K562 (cell line): ENCODE measurements at places on chromosomes 16 and 17.

- no peak for DNase-seq
These were observed 1432.0 kb upstream of the GOT2 start for GRCh38 chr16:60166111-60166510.

DNA sequence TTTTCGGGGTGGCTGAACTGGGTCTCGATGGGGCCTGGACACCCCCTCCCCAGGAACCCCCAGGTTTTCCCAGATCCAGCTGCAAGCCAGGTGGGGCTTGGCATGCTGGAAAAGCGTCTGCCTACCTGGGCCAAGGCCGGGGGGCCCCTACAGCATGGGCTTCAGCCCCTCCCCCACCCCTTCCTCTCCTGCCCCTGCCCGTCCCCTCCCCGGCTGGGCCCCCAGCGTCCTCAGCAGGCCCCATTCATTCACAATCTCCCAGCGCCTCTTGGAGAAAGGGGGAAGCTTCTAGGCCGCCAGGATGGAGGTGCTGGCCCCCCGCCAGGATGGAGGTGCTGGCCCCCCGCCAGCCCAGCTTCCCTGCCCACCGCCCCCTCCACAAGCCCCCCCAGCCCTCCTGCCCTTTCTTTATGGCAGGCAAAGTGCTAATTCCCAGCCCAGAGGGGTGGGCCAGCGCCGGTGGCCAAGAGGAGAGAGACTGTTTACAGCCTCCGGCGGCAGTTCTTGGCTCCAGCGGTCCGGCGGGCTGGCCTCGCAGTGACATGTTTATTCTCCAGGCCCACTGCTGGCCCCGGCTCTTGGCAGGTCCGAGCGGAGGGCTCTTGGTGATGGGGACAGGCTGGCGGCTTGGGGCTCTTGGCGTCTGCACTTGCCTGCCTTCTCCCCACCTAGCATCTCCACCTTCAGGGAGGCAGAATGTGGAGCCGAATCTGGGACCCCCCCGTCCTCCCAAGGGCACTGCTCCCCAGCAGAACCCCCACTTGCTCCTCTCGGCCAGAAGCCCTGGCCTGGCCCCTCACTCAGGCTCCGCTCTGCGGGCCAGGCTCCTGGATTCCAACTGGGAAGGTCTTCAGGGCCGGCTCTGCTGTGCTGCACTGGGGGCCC is 94.4 kb upstream of the CIBAR2 start:
- DNase-seq = no peak

DNA sequence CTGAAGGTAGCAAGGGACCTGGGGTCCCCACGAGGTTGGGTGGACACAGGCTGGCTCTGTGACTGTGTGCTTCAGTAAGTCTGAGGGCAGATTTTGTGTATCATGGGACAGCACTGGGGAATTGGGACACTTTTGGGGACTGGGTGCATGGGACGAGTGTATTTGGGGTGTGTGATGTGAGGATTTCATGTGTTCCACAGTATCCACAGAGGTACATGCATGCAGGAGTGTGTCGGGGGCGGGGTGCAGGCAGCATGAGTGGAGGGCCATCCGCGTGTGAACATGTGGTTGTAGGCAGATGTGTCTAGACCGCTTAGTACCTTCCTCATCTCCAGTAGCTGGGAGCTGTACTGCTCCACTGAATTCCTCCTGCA is 1.1 kb upstream of the DLX3 start:
- DNase-seq = peak; percentile 9

- no peak for DNase-seq
These were observed 23.7 kb downstream of the ITPRIPL2 start for GRCh38 chr16:19137201-19138128.

DNA sequence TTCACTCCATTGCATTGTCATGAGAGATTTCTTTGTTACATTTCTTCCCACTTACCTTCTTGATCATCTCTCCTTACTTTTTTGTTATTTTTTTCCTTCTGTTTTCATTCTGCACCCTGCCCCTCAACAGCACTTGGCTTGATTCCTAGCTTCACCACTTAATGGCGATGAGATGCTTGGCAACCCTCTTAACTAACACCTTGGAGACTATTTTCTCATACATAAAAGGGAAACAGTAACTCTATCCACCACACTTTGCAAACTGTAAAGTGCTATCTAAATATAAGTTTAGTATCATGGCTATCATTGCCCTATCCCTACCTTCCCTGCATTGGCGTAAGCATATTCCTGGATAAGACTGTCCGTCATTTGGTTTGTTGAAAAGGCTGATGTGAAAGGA is 177.3 kb downstream of the SHISA6 start:
- no peak for DNase-seq

DNA sequence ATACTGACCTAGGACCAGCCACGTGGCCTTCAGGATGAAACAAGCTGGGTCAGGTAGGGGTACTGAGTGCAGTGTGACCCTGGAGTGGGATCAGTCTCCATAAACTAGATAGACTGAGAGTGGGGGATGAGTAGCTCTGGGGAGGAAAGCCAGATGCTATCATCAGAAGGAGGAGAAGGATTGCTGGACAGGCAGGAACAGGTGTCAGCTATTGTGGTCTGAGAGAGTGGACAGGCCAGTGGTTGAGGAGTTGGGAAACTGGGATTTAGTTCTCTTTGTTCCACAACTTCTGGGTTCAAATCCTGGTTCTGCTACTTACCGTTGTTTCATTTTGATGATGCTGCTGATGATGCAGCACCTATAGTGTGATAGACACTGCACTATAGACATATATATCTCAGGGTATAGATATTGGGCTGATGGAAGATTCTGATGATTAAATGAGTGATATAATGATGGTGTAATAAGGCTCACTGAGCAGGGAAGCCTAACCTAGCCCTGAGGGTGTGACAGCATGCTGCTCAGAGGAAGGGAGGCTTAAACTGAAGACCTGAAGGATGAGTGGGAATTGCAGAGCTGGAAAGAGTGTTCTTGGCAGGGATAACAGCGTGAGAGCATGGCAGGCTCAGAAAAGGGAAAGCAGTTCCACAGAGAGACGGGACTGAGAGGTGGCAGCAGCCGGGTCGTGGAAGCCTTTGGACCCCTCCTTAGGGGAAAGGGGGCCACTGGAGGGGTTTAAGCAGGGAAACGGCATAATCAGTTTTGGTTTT is 66.0 kb downstream of the SNX20 start:
- DNase-seq = no peak

- no peak for DNase-seq
These were observed 31.8 kb downstream of the SCNN1B start for GRCh38 chr16:23333831-23334456.

- no peak for DNase-seq
These were observed 10.8 kb downstream of the CDK5R1 start for GRCh38 chr17:32497431-32498205.

- DNase-seq = no peak
These were observed 67.3 kb downstream of the RAI1 start for GRCh38 chr17:17748604-17749003.

DNA sequence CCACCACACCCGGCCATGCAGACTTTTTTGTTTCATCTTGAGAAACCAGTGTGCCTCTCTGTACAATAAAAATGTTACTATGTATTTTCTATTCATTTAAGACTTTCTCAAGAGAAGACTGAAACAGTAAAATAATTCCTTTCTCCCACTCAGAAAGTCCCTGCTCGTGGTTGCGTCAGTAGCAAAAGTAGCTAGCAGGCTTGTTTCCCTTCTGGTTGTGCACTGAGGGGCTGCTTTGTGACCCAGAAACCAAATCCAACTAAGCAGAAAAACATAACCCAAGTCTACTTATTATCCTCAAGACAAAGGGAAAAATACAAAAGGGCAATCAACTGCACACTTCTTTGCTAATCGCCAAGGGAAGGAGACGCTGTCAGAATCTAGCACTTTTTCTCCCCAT is 3.4 kb upstream of the PNPO start:
- no peak for DNase-seq

DNA sequence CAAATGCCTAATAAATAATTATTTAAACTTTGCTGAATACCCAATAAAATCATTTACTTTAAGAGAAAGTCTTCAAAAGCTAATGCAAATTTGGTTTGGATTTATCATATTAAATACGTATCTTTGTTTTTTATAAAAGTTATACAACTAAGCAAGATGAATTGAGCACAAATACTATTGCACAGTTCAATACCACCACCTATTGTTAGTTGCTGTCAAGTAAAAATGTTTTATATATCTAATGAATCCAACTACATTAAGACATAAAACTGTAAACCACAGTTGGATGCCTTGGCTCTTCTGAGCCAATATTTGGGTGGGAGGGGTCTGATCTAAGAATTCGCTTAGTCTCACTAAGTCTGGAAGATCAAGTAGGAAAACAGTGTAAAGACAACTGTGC is 7.7 kb downstream of the FBXL20 start:
- no peak for DNase-seq

- DNase-seq = no peak
These were observed 24.6 kb upstream of the BRD7 start for GRCh38 chr16:50393416-50393815.

DNA sequence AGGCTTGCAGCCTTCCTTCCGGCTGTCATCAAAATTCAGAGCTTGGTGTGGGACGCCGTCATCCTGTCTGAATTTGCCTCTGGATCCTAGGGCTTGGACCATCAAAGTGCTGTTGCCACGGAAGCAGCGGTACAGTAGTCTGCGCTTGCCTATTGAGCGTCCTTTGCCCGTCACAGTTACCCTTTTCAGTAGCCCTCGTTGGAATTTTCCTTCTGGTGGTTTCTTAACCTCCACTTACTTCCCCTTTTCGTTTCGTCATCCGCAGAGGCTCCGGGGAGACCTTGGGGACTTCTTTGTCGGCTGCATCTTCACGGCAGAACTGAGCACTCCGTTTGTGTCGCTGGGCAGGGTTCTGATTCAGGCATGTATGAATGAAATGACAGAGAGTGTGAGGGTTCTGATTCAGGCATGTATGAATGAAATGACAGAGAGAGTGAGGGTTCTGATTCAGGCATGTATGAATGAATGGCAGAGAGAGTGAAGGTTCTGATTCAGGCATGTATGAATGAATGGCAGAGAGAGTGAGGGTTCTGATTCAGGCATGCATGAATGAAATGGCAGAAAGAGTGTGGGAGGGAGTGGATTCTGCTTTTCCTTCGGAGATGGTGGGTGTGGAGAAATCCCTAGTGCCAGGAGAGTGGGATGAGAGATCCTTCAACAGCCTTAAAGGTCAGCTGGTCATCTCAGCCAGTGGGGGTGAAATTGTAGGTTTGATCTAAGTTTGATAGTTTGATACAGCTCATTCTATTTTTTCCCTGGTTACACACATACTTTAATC is 8.0 kb downstream of the TLCD3A start:
- DNase-seq = no peak

GRCh38 chr17:67218385-67218950 is 26.5 kb downstream of the HELZ start:
- no peak for DNase-seq

GRCh38 chr16:79452671-79453070 is 147.9 kb downstream of the MAF start:
- DNase-seq = no peak

GRCh38 chr16:67846320-67847063 is at the start of gene NUTF2:
NUTF2 (plus strand) TSS chr16:67846933; CDS start chr16:67865131, 18,198 bp downstream.
- DNase-seq = peak; percentile 93

DNA sequence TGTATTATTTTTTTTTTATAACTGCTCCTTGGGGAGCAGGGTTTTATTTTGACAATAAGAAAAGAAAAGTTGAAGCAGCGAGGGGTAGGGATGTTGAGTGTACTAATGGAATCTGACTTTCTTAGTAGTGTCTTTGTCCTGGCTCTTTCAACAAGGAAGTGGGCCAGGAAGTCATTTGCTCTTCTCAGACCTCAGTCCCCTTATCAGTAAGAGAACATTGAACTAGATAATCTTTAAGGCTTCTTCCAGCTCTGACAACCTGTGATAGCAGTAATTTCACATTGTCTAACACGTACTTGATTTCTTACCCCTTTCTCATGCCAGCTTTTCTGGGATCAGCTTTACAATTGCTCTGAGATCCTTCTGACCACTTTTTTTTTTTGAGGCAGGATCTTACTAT is 8.3 kb downstream of the LIG3 start:
- peak; percentile 39 for DNase-seq

GRCh38 chr17:60393840-60394723 is 2.1 kb upstream of the USP32 start:
- DNase-seq = no peak

DNA sequence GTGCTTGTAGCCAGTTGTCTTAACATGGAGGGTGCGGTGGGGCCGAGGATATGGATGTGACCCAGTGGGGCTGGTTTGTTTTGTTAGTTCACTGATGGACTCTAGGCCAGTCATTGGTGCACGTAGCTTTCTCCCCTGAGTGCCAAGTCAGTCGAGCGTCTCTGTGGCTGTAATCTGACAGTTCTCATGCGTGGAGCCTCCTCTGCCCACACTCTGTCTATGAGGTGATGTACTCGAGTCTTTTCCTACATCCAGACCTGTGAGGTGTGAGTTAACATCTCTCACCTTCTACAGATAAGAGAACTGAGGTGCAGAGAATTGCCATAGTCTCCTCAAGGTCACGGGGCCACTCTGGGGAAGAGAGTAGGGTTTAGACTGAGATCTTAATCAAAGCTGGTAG is 90.2 kb downstream of the MARCHF10 start:
- no peak for DNase-seq

DNA sequence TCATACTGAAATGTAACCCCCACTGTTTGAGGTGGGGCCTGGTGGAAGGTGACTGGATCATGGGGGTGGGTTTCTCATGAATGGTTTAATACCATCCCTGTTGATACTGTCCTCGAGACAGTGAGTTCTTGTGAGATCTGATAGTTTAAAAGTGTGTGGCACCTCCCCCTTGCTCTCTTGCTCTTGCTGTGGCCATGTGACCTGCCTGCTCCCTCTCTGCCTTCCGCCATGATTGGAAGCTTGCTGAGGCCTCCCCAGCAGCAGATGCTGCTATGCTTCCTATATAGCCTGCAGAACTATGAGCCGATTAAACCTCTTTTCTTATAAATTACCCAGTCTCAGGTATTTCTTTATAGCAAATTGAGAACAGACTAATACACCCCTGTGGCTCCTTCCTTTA is 40.6 kb downstream of the STAT3 start:
- no peak for DNase-seq

DNA sequence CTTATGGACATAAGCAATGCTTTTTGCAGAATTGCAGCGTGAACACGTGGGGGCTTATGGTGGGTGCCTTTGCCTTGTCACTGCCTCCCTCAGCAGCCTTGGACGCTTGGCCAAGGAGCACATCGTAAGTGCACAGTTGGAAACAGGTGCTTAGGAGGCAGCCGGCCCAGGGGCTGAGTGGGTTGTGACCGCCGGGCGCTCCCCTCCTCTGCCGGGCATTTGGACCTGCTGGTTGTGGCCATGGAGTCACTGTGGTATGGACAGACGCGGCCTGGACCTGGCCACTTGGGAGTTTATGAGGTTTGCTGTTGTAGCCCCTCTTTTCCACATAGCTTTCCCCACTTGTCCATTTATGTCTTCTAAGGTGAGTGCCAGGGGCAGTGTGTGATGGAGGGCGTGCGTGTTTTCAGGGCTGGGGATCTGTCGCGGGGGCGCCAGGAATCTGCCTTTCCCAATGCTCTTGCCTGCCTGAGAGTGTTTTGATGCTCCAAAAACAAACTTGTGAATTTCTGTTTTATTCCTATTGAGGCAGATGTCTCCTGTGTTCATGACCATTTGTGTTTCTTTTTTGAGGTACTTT is 49.2 kb downstream of the PDPK1 start:
- DNase-seq = no peak

- DNase-seq = no peak
These were observed 14.1 kb downstream of the CD300LG start for GRCh38 chr17:43860927-43861622.

GRCh38 chr17:8015236-8015956 is 13.0 kb downstream of the GUCY2D start:
- no peak for DNase-seq
